ENCODE measurements at places on chromosomes 1 and 21.
A peak's percentile ranks its signal among the peaks of the same experiment; 100 is the strongest.

DNA sequence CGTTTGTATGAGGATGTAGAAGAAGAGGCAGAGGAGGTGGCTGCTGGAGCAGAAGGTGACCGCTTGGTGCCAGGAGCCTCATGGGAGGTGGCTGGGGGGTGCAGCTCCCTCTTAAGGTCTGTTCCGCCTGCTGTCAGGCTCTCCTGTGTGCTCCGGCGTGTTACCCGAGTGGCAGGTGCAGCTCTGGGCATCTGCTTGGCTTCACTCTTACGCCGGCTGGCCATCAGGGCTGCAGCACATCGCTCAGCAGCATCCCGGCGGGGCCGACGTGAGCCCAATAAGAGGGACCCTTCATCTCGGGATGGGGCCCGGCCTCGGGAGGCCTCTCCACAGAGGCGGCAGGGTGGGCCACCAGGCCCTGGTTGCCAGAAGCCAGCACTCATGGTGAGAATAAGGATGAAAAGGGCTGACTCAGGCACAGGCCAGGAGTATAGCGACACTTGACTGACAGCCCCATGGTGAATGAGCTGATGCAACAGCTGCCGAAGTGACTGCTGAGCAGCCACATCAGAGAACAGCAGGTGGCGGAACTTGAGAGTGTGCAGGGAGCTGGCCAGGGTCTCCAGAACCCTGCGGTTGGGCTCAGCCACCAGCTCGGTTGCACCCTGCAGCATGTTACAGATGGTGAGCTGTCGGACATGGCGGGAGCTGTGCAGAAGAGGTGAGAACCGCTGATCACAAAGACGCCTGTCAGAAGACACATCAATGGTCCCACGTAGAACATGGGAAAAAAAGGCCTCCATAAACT is 17.5 kb downstream of the LRRC41 start:
- no peak for DNase-seq

- DNase-seq = no peak
These were observed 127.8 kb downstream of the GABPA start for GRCh38 chr21:25862596-25862995.

GRCh38 chr1:89630048-89630447 is 2.9 kb upstream of the LRRC8C start:
- DNase-seq = no peak

DNA sequence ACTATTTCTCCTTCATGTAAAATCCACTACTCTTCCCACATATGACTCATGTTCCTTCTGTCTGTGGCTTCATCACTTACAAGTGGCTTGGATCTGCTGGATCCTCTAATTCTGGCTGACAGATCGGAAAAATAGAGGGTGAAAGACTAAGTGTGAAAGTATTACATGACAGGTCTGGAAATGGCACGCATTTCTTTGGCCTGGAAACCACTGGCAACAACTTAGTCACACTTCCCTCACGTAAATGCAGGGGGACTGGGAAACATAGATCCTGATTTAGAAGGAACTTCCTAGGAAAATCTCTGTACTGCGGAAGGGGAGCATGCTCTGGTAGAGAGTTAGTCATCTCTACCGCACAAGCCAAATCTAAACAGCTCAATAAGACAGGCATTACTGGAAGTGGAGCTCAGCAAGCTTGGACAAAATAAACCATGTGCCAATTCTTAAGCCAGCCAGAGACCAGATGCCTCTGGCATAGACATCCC is 305.4 kb upstream of the PTBP2 start:
- DNase-seq = peak; percentile 98

GRCh38 chr1:154975409-154976059 is 1.1 kb downstream of the CKS1B start:
- no peak for DNase-seq

- no peak for DNase-seq
These were observed 15.3 kb downstream of the ADORA1 start for GRCh38 chr1:203142684-203143408.

DNA sequence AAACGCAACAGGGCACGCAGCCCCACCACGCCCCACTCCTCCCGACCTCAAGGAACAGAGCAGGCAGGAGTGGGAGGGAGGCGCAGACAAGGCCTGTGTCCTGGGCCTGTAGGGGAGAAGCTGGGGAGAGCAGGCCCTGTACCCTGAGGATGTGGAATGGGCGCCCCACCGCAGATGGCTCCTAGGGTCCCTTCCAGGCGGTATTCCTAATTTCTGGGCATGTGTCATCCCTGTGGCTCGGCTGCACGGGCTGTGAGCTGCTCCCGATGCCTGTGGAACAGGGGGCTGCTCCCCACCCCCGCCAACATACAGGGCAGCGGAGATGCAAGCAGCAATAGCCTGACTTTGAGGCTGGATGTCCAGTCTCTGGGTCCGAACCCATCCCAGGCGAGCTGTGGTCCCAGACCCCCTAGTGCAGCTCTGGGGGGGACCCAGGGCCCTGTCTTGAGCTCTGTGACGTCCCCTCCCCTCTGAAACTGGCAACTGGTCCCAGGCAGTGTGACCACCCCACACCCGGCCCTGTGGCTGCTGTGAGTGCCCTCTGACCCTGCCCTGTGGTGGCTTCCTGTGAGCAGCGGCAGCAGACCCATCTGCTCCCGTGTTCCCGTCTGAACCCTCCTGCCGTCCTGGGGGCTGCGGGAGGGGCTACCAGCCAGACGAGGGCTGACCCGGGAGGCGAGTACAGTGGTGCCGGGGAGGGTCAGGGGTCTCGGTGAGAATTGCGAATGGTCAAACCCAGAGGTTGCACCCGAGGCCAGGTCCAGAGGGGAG is 13.9 kb upstream of the COL6A2 start:
- no peak for DNase-seq

GRCh38 chr1:235735621-235736020 is 86.0 kb upstream of the GNG4 start:
- DNase-seq = no peak

- no peak for DNase-seq
These were observed 23.3 kb downstream of the STUM start for GRCh38 chr1:226571893-226572292.

- DNase-seq = no peak
These were observed 82.1 kb downstream of the RAVER2 start for GRCh38 chr1:64826991-64827390.

- DNase-seq = peak; percentile 57
These were observed 28.3 kb downstream of the DEGS1 start for GRCh38 chr1:224211206-224211962.

GRCh38 chr21:37073417-37074196 is 553 bp downstream of the TTC3 start:
- no peak for DNase-seq

- no peak for DNase-seq
These were observed 44.8 kb downstream of the ATP5PO start for GRCh38 chr21:33870768-33871167.

DNA sequence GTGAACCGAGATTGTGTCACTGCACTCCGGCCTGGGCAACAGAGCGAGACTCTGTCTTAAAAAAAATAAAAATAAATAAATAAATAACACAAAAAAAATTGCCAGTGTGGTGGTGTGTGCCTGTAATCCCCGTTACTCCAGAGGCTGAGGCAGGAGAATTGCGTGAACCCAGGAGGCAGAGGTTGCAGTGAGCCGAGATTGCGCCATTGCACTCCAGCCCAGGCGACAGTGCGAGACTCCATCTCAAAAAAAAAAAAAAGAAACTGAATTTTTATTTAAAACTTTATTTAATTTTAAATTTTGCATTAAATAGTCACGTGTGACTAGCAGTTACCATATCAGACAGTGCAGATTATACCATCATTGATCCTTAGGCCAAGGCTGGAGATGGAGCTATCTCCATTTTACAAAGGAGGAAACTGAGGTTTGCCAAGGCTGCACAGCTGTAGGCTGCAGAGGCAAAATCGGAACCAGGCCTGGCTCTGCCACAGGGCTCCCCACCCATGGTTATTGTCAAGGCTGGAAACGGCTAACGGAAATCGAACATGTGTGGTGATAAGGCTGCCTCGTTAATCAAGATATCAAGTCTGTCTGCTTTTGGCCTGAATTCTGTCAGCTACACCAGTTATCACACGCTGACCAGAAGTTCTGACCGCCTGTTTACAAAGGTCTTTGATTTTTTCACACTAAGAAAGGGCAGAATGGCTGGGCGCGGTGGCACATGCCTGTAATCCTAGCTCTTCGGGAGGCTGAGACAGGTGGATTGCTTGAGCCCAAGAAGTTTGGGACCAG is 20.5 kb downstream of the HSPG2 start:
- DNase-seq = no peak

- DNase-seq = no peak
These were observed 2.0 kb downstream of the USP33 start for GRCh38 chr1:77757603-77758002.

GRCh38 chr1:64203420-64203819 is at the start of gene UBE2U:
TSS of gene UBE2U (plus strand) at chr1:64203623. CDS start at chr1:64204051, 428 bp downstream.
- no peak for DNase-seq
